ENCODE measurements at places on chromosomes 12 and 14.
A peak's percentile ranks its signal among the peaks of the same experiment; 100 is the strongest.

GRCh38 chr12:90999527-90999926 lies 5.2 kb downstream of the EPYC start:
- no peak for DNase-seq

GRCh38 chr12:5295151-5295550 lies 136.8 kb upstream of the NTF3 start:
- no peak for DNase-seq

- peak; percentile 43 for DNase-seq
Measured at GRCh38 chr12:132449565-132450417, 40.2 kb upstream of the FBRSL1 start.

DNA sequence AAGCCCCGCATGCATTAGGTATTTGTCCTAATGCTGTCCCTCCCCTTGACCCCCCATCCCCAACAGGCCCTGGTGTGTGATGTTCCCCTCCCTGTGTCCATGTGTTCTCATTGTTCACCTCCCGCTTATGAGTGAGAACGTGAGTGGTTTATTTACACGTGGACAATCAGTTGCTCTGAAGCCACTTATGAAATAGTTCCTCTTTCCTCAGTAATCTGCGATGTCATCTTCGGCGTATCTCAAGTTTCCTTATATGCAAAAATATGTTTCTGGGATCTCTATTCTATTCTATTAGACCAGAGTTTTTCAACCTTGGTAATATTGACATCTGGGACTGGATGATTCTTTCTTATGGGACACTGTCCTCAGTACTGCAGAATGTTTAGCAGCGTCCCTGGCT lies 56.0 kb upstream of the DCD start:
- DNase-seq, result no peak

DNA sequence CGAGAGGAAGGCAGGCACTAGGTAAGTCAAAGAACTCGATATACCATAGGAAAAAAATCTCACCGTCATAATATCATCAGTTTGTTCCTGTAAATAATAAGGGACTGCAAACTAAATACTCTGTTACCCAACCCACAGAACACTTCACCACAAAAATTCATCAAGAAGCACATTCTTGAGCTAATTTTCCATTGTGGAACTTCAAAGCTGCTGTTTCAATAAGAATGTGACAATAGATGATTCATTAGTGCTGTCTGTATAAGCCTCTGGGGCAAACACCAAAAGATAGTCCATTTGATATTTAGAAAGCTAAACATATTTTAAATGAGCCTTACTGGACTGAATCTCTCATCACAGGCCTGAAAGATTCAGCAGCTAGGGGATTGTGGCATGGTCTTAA lies 219.4 kb downstream of the KSR2 start:
- no peak for DNase-seq

- DNase-seq, result no peak
Measured at GRCh38 chr14:58315606-58316005, 17.3 kb downstream of the ARID4A start.

GRCh38 chr12:43493261-43493797 lies 58.7 kb downstream of the ADAMTS20 start:
- DNase-seq, result no peak

- DNase-seq, result no peak
Measured at GRCh38 chr12:106114447-106115068, 24.2 kb downstream of the NUAK1 start.

DNA sequence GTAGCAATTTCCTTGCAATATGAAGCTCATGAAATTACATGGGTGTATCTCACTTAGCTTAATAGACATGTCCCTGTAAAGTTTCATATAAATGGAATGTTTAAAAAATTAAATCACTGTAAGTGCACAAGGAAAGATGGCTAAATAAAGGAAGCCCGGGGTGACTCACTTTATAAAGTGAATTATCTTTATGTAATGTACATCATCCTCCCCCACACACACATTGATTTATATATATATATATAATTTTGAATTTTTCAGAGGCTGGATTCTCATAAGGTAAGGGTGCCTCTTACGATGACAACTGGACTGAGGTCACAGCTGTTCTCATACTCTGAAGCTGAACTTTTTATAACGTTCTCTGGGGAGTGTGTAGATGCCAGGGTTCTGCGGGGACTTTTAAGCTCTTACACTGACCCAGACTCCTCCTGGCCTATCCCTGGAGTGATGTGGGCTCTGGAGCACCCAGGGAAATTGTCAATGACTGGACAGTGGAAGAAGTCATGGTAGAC lies 108.7 kb upstream of the HIF1A start:
- DNase-seq, result no peak

DNA sequence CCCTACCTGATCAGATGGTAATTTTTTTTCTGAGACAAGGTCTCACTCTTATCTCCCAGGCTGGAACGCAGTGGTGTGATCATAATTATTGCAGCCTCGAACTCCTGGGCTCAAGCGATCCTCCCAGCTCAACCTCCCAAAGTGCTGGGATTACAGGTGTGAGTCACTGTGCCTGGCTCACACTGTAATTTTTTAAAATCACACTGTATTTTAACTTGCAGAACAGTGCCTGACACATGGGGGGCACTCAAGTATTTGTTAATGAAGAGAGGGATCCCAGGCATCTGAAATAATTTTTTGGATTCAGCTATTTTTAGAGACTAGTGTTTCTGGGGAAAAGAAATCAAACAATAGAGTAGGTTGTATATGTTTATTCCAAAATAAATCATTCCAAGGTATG lies 21.7 kb downstream of the LIMA1 start:
- DNase-seq, result no peak

GRCh38 chr14:76924371-76925096 lies 98.3 kb downstream of the LRRC74A start:
- no peak for DNase-seq

DNA sequence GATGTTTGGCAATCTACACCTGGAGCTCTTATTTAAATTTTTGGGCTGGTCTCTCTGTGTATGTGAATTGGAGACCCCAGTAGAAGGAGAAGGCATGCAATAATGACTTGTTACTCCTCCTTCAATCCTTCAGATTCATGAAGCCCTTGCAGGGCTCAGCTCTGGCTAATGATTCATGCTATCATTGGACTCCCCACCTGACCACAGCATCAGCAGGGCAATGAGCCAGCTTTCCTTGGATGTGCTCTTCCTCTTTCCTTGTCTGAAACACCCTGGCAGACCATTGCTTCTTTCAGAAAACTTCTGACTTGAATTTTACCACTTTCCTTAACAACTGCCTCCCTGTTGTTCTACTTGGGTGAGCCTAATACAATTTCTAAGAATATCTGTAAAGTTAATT lies 1019.2 kb downstream of the AACS start:
- DNase-seq, result no peak

DNA sequence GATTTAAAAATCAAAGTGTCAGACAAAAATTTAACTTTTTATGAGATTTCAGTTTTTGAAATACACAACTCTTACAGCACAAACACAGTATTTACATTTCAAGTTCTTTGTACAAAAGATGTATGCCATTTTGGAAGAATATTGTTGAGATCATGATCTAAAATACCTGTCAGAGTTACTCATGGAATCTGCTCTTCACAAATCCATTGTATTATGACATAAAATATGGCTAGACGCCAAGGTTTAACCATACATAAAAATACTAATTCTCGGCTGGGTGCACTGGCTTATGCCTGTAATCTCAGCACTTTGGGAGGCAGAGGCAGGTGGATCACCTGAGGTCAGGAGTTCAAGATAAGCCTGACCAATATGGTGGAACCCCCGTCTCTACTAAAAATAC lies 6.2 kb upstream of the SYCP3 start:
- DNase-seq, result no peak

- no peak for DNase-seq
Measured at GRCh38 chr14:32896979-32897697, 41.5 kb upstream of the NPAS3 start.

GRCh38 chr14:90062822-90063539 lies 1.2 kb downstream of the KCNK13 start:
- no peak for DNase-seq

DNA sequence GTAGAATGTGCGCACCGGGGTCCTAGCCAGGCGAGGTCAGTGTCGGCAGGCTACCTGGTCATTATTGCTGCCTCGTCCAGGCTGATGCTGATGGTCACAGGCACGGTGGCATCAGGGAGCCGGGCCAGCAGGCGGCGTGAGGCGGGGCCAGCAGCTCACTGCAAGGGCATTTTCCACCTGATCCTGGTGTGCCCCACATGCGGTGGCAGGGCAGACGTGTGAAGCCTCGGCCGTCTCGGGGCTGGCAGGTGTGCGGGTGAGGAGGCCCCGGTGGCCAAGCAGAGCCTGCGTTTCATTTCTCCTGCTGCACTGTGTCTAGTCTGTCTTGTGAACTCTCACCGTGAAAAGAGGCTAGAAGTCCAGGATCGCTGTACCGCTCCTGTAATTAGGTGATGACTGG lies 12.0 kb upstream of the AMN start:
- no peak for DNase-seq

DNA sequence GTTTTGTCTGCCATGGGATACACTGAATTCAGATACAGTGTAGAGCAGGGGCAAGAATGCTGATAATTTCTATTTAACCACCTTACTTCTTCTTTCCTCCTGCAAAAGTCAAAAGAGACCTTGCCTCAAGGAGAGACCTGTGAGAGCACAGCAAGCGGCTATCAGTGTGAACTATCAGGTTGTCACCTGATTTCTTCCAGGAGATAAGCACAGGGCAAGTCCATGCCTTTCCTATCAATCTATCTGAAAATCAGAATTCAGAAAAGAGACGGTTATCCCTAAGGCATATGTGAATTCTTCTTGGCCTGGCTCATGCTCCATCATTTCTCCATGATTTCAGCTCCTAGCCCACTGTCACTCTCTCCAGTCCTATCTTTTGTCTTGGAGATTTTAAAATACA lies 128.9 kb upstream of the CCND2 start:
- DNase-seq, result no peak

- DNase-seq, result no peak
Measured at GRCh38 chr14:60217713-60218112, 31.3 kb upstream of the PPM1A start.
